ENCODE measurements at places on chromosomes 4 and X.

- no peak overlapping the region for H3K4me3 ChIP-seq
- no peaks in the 10 kb centered on the region for H3K36me3 ChIP-seq
- no peaks in the 10 kb centered on the region for H3K27me3 ChIP-seq
- H3K4me1 ChIP-seq: no peaks in the 10 kb centered on the region
Observed at GRCh38 chr4:126807132-126807531, 825.6 kb upstream of the INTU start.

DNA sequence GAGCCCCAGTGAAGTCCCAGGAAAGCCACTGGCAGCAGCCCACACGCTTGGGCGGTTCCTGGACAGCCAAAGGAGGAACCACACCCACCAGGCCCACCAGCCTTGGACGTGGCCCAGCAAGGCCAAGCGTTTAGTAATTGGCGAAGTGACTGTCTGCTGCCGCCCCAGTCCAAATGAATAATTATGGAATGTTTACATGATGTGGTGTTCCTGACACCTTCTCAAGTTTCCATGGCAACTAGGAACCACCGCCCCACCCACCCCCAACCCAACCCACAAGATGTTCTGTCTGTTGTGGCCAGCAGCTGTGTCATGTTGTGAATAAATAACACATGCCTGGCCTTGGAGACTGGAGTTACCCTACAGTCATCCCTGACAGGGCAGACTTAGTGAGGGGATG is 22.3 kb downstream of the APLN start:
- no peak for ATAC-seq
- H3K4me1 ChIP-seq: peaks cover 3% of the 10 kb centered on the region
- no peak overlapping the region for H3K27ac ChIP-seq
- H3K4me3 ChIP-seq: no peak overlapping the region
- H3K27me3 ChIP-seq: peaks cover 7% of the 10 kb centered on the region
- no peaks in the 10 kb centered on the region for H3K36me3 ChIP-seq

DNA sequence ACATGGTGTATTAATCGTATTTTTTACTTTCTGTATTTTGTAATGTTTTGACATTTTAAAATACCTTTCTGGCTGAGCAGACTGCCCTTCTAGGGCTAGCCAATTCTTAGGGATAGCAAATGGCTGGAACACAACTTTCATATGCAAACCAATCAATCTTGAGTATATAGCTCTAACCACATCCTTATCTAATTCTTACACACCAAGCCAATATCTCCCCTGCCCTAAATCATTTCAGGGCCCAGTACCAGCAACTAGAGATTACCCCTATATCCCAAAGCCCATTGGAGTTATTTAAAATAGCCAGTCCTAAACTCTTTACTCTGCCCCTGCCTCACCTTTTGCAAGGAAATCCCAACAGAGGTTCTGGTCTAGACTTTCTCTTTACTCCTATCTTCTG is 58.3 kb downstream of the INTS12 start:
- no peaks in the 10 kb centered on the region for H3K36me3 ChIP-seq
- H3K4me3 ChIP-seq: no peak overlapping the region
- H3K4me1 ChIP-seq: no peaks in the 10 kb centered on the region
- H3K27ac ChIP-seq: no peak overlapping the region

DNA sequence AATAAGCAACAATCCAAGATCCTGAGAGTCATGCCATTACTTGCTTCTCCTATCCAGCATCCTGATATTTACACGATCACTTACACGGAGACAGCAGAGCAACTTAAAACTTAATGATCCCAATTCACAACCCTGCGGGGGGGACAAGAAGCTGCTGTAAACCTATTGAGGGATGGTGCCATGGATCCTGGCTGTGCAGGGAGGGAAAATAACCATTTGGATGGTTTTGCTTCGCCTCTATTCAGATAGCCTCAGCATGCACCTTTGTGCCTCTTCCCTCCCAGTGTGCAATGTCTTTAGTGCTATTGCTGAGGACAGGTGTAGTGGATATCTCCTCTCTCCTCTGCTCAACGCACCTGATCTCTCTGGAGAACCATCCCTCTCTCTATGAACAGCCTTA is 89.7 kb upstream of the PPARGC1A start:
- no peak for ATAC-seq
- H3K36me3 ChIP-seq: no peaks in the 10 kb centered on the region
- no peaks in the 10 kb centered on the region for H3K27me3 ChIP-seq
- no peak overlapping the region for H3K27ac ChIP-seq

DNA sequence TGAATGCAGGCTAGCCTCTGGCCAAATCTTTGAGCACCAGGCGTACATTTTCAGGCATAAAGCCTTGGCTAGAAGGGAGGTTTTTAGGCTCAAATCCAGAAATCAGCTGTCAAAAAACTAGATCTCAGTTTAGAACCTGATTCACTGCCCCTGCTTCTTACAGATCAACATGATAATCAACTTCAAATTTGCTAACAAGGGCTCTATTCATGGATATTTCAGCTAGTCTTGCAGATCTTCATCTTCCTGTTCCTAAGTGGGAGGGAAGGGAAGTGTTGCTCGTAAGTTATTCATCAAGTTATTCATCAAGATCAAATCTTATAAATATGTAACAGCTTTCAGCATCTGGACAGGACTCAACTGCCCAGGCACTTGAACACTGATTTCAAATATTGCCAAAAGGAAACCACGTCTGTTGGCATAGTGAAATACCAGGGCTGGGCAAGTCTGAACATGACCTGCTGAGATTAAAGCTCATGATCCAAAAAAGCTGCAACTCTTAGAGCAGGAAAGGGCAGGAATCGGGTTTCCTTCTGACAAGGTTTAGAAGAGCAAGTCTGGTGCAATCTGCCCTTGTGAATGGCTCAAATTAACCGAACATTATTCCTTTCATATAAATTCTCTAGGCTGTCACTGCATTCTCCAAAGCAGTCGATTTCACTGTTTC is 200.3 kb downstream of the PDGFC start:
- H3K27me3 ChIP-seq: no peaks in the 10 kb centered on the region
- no peak for ATAC-seq
- no peaks in the 10 kb centered on the region for H3K36me3 ChIP-seq
- H3K4me1 ChIP-seq: no peaks in the 10 kb centered on the region
- H3K4me3 ChIP-seq: no peak overlapping the region

- peaks cover 11% of the 10 kb centered on the region for H3K4me1 ChIP-seq
- H3K27ac ChIP-seq: no peak overlapping the region
- peaks cover 42% of the 10 kb centered on the region for H3K27me3 ChIP-seq
Observed at GRCh38 chr4:3022112-3022511, 52.2 kb downstream of the HTT-AS start.

GRCh38 chr4:4837316-4837715 is 22.1 kb upstream of the MSX1 start:
- H3K4me3 ChIP-seq: no peak overlapping the region
- H3K4me1 ChIP-seq: no peaks in the 10 kb centered on the region
- H3K36me3 ChIP-seq: no peaks in the 10 kb centered on the region

DNA sequence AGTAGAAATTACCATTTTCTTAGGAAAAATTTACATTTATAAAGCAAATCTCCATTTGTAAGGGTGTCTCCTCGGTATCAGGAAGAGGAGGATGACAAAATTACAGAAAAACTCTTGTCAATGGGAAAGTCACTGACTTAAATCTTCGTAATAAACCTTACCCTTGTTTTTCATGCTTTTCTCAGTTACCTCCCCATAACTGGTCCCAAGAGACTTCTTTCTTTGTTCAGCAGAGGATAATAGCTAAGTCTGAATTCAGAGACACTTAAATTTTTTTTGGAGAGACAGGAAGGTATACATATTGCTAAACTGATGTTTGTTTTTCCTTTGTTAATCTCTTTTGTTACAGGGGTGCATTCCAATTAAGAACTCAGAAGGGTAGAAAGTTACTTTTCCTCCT is 125.5 kb upstream of the JADE1 start:
- no peaks in the 10 kb centered on the region for H3K36me3 ChIP-seq
- peak overlapping the region; percentile 44 for H3K27ac ChIP-seq
- ATAC-seq: no peak
- H3K4me3 ChIP-seq: no peak overlapping the region
- H3K27me3 ChIP-seq: peaks cover 11% of the 10 kb centered on the region
- peaks cover 14% of the 10 kb centered on the region for H3K4me1 ChIP-seq

- H3K4me3 ChIP-seq: no peak overlapping the region
- peaks cover 7% of the 10 kb centered on the region for H3K36me3 ChIP-seq
- H3K27ac ChIP-seq: no peak overlapping the region
- no peaks in the 10 kb centered on the region for H3K4me1 ChIP-seq
- H3K27me3 ChIP-seq: no peaks in the 10 kb centered on the region
- no peak for ATAC-seq
Observed at GRCh38 chr4:14284578-14284977, 657.1 kb upstream of the BOD1L1 start.

GRCh38 chr4:46594661-46595060 is 204.7 kb upstream of the GABRA2 start:
- no peaks in the 10 kb centered on the region for H3K27me3 ChIP-seq
- no peak overlapping the region for H3K4me3 ChIP-seq
- H3K27ac ChIP-seq: no peak overlapping the region
- no peak for ATAC-seq

DNA sequence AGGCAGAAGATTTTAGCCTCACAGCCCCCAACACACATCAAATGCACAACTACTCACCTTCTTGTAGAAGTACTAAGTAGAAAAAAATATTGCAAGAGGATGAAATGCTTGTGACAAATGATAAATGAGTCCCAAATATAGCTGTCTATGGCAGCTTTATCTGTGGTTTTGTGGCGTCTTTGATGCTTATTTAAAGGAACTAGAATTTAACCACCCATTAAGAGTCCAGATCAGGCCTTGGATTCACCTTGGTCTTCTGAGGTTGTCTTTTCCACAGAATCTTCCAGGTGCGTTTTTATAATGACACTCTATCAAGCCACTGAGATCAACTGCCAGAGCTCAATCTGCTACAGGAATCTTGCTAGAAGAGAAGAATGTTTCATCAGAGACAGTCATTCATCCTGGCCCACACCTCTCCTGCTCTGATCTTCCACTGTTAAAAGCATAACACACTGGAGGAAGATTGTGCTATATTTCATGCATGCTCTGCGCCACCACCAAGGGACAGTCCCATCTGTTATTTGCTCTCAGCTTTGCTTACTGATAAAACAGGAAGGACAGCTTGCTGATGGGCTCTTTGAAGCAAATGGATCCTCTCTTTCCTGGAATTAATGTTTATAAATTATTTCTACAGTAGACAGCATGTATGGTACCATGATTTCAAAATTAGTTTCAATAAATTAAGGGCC is 144.1 kb downstream of the SLC7A11 start:
- H3K4me1 ChIP-seq: peaks cover 5% of the 10 kb centered on the region
- no peak overlapping the region for H3K4me3 ChIP-seq
- H3K27ac ChIP-seq: no peak overlapping the region
- H3K27me3 ChIP-seq: peaks cover 5% of the 10 kb centered on the region

GRCh38 chrX:81205551-81205950 is 3.6 kb downstream of the SH3BGRL start:
- H3K27ac ChIP-seq: no peak overlapping the region
- no peaks in the 10 kb centered on the region for H3K27me3 ChIP-seq
- H3K4me3 ChIP-seq: no peak overlapping the region
- H3K4me1 ChIP-seq: peaks cover 38% of the 10 kb centered on the region
- no peak for ATAC-seq

DNA sequence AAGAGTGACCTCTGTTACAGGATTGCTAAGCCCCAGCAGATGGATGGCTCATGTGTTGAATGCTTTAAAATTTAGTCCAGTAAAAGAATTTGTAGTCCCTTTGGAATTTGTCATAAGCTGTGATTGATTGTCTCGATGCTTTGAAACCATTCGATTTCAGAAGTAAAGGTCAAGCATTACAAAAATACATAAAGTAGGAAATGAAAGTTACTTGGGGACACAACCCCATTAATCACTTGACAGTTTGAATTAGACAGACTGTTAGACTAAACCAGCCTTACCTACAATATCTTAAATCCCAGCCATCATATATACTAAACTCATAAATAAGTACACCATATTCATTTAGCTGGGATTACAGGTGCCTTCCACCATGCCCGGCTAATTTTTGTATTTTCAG is 6.6 kb downstream of the REST start:
- no peak for ATAC-seq
- no peak overlapping the region for H3K27ac ChIP-seq
- H3K4me1 ChIP-seq: peaks cover 42% of the 10 kb centered on the region
- H3K36me3 ChIP-seq: peaks cover 13% of the 10 kb centered on the region

DNA sequence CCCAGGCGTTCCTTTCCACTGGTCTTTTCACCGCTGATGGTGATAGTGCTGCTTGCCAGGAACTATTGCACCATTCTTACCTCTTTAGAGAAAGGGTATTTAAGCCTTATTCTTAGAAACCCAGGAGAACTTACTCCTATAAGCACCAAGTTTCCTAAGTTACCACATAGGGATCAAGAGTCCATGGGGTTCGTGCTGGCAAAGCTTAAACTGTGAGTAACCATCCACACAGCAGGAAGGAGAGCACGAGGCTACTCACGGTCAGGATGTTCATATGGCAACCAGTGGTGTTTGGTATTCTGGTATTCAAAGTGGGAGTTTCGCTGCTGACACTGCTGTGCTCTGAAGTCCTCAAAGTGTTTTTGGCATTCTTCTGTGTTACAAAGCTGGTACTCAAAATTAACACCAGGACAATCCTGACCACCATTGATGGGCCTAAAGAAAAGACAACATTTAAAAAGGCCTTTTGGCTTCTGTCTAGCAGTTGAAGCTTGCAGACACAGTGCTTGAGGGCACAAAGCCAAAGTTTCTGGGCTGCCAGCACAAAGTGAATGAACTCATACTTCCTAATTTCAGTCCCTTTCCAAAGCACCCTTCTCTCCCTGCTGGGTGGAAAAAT is 256.9 kb downstream of the ADAMTS3 start:
- H3K36me3 ChIP-seq: no peaks in the 10 kb centered on the region
- peak; percentile 51 for ATAC-seq
- H3K4me1 ChIP-seq: no peaks in the 10 kb centered on the region
- H3K27me3 ChIP-seq: peaks cover 8% of the 10 kb centered on the region
- no peak overlapping the region for H3K4me3 ChIP-seq
- no peak overlapping the region for H3K27ac ChIP-seq

- H3K27ac ChIP-seq: no peak overlapping the region
- H3K4me1 ChIP-seq: no peaks in the 10 kb centered on the region
- no peak overlapping the region for H3K4me3 ChIP-seq
Observed at GRCh38 chr4:120158841-120159463, 92.3 kb upstream of the MAD2L1 start.

DNA sequence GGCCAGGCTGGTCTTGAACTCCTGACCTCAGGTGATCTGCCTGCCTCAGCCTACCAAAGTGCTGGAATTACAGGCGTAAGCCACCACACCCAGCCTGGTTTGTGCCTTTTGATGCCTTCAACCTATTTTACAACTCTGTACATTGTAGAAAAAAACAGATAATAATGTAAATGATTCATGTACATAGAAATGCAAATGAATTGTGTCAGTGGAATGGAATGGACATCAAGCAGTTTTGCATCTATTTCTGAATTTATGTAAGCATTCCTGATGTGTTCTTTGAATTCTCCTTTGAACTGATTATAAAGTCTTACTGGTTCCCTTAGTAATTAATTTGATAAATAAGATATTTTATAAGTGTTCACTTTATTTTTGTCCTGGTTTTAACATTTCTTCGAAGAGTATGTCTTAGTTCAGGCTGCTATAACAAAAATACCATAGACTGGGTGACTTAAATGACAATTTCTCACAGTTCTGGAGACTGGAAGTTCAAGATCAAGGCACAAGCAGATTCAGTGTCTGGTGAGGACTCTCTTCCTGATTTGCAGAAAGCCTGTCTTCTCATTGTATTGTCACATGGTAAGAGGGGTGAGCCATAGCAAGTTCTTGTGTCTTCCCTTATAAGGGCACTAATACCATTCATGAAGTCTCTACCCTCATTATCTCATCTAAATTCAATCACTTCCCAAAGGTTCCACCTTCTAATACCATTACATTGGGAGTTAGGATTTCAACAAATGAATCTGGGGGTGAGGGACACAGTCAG is 162.2 kb upstream of the S100G start:
- no peak overlapping the region for H3K27ac ChIP-seq
- H3K4me1 ChIP-seq: no peaks in the 10 kb centered on the region
- H3K4me3 ChIP-seq: no peak overlapping the region

- no peaks in the 10 kb centered on the region for H3K36me3 ChIP-seq
- no peak overlapping the region for H3K27ac ChIP-seq
- peaks cover 8% of the 10 kb centered on the region for H3K27me3 ChIP-seq
- ATAC-seq: no peak
- H3K4me1 ChIP-seq: no peaks in the 10 kb centered on the region
Observed at GRCh38 chr4:108830509-108831244, 67.8 kb upstream of the ETNPPL start.

All from stimulated activated memory B cell treated with anti-CD40 and anti-IgM and Interleukin-4, amounts not matched to agents 10 μg/mL and 1 μg/mL and 100 μg/mL, for 72 hours (primary cell).